ENCODE measurements at places on chromosomes 12 and 14. TPM values are rescaled to one million over a fixed set of nuclear protein-coding genes. Genes with fewer than 3 reads are reported as not detected.
A peak's percentile ranks its signal among the peaks of the same experiment; 100 is the strongest.

The C1S gene
- total RNA-seq, result 986 TPM

DNA sequence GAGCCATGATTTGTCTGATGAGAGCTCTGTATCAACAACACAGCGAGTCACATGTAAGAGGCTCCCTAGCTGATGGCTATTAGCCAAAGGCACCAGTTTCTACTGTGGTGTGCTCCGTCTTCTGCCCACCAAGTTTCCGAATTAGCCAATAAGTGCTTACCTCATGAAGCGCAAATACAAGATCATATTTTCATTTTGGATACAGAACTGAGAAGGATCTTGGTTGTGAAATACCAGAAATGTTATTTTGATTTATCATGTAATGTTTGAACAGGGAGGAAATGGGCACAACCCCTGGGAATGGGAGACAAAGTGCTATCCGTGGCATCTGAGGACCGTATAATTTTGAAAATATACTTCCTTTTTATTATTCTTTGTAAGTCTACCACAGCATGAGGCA is 234.3 kb downstream of the DACT1 start:
- no peak for DNase-seq

DNA sequence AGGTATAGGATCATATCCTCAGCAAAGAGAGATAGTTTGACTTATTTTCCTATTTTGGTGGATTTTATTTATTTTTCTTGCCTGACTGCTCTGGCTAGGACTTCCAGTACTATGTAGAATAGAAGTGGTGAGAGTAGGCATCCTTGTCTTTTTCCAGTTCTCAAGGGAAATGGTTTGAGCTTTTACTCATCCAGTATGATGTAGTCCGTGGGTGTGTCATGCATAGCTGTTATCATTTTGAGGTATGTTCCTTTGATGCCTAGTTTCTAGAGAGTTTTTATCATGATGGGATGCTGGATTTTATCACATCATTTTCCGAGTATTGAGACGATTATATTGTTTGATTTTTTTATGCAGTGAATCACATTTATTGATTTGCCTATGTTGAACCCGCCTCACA is 97.2 kb downstream of the MGAT4C start:
- no peak for DNase-seq

DNA sequence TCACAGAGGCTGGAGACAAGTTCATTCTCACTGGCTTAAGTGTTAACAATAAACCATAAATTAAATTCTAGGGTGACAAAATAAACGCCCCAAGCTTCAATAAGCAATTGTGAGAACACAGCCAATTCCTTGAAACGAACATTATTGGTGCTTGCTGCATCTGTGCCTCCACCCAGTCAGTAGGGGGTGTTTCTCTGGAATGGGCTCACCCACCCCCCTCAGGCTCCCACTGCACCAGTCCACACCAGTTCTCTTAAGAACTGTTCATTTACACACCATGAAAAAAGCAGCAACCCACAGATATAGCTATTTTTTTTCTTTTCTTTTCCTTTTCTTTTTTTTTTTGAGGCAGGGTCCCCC is 34.7 kb downstream of the CDC42BPB start:
- peak; percentile 31 for DNase-seq

DNA sequence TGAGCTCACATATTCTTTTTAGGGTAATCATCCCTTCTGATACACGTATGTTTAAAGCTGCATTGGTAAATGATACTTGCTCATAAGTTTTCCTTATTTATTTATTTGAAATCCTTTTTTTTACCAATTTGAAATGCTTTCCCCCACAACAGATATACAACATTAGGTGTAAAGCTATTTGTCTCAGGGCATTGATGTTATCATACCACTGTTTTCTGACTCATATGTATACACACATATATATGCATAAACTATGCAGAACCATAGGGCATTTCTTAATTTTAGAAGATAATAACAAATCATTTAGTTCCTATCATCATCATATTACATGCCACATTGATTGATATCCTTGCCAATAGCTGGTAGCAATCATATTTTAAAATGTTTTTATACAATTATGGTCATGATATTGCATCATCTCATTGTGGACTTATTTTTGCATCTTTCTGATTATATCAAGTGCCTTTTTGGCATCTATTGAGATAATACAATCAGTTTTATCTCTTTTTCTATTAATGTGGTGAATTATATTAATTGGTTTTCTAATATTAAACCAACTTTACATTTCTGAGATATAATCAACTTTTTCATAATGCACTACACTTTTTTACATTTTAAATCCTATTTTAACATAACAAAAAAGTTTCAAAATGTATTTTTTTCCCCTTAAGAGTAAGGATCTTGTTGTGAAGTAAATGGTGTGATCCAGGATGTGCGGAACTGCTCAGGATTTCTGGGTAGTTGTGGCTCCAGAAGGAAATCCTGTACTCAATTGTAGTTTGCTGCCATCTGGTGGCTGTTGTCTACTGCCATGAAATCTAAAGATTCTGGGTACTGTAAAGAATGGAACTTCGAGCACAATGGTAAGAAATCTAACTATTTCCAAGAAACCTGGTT is 16.7 kb downstream of the OR9K2 start:
- no peak for DNase-seq

DNA sequence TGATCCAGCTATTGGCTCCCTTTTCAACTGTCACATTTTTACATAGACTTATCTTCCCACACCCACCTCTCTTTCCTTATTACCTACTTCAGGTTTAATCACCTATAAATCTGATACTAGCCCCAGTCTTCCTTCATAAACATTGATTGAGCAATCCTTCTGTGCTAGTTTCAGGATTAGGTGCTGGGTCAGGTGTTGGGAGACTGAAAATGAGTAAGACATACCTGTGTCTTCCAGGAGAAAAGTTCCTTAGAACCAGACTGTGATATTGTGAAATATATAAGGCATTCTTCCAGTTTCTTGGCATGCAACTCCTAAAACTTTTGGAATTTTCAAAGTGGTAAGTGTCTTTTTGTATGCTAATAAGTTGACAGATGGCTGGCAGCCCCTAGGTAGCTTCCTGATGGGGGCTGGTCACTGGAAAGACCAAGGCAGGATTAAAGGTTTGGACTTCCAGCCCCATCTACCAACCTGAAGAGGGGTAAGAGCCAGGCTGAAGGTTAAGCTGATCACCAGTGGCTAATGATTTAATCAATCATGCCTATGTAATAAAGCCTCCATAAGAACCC is 4.6 kb downstream of the ANO6 start:
- no peak for DNase-seq

- DNase-seq, result no peak
Observed at GRCh38 chr12:32049956-32050355, 56.7 kb upstream of the BICD1 start.

The YLPM1 gene
- 52.4 TPM for total RNA-seq

The SLC4A8 gene
- total RNA-seq, result 1.4 TPM

The HOXC6 gene
- 31.1 TPM for total RNA-seq

DNA sequence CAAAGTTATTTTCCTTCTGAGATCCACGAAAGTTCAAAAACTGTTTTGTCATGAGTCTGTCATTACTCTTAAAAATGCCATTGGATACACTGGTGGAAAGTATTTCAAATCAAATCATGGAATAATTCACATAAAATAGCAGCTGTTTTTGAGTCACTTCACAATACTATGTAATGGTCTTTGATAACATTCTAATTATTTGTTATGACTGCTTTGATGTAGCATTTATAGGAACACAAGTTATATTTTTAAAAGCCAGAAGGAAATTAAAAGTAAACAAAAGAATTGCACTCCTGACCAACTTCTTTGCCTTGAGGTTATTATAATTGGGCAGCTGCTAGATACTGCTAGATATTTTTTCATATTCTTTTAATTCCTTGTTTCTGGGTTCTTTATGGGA is 473.2 kb downstream of the CCER1 start:
- DNase-seq, result no peak

DNA sequence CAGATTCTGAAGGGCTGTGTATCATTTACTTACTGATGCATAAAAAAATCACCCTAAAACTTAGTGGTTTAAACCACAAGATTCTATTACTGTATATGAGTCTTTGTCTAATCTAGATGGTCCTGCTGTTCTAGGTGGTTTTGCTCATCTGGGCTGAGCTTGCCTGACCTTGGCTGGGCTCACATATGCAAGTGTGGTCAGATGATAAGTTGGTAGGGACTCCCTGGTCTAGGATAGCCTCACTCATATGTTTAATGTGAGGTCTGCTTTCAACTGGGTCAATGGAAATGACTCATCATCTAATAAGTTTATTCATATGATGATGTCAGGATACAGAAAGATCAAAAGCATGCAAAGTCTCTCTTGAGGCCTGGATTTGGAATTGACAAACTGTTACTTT is 887.8 kb downstream of the TRHDE start:
- no peak for DNase-seq

The KLHDC1 gene
- 7.7 TPM for total RNA-seq

- no peak for DNase-seq
Observed at GRCh38 chr14:100065942-100066574, 836 bp downstream of the EVL start.

GRCh38 chr12:109352184-109352583 is 4.5 kb downstream of the MYO1H start:
- DNase-seq, result no peak

DNA sequence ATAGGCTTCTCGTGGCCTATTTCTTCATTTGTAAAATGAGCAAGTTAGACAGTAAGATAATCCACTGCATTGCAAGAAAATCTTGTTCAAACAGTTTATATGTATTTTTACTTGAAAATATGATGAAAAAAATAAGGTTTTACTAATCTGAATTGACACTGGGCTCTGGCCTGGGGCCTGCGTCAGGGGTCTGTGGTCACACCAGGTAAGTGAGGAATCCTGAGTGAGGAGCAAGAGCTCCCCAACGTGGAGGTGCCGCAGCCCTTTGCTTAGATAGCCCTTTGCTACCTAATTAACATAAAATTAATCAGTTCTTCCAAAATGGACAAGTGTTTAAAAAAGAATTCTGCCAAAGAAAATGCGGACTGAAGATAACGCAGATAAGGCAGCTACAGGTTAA is 39.1 kb upstream of the STAB2 start:
- DNase-seq, result no peak

- peak; percentile 11 for DNase-seq
Observed at GRCh38 chr14:23445773-23446172, 10.3 kb upstream of the MYH7 start.

The ACOT6 gene
- total RNA-seq, result not detected

- DNase-seq, result no peak
Observed at GRCh38 chr12:94575645-94576403, 74.5 kb downstream of the TMCC3 start.

The RHEBL1 gene
- not detected for total RNA-seq

DNA sequence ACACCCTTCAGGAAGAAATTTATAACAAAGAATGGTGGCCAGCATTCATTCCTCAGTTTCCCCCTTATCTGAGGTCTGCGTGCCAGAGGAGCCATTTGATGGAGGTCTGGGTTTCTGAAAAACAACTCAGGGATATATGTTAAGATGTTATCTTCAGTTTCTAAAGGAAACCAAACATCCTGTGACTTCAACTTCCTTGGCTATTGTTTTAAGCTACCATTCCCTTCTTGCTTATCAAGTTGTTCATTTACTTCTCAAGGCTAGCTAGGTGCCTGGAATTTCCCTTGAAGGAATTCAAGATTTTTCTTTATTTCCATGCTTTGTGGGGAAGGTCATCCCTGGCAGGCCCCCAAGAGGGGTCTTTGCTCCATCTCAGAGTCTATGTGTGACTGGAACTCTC is 27.1 kb upstream of the OXA1L start:
- DNase-seq, result no peak

DNA sequence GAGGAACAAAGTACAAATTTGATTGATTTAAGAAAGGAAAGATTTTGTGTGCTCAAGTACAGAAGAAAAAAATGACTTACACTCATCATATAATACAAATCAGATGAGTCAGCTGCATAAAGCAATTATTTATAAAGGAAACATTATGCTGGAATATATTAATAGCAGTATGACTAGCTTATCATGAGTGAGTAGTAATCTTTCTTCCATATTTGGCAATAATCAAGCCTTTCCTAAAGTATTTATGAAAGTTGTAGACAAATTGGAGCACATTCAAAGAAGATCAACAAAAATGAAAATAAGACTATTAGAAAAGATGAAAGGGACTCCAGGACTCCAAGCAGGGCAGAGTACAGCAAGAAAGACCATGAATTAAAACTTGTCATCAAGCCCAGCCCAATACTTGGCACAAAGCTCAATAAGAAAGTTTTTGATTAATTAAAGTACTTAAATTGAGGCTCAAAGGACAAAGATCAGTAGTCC is 32.8 kb downstream of the CCER1 start:
- DNase-seq, result no peak

GRCh38 chr14:61435563-61436337 is 114.4 kb downstream of the PRKCH start:
- peak; percentile 82 for DNase-seq

DNA sequence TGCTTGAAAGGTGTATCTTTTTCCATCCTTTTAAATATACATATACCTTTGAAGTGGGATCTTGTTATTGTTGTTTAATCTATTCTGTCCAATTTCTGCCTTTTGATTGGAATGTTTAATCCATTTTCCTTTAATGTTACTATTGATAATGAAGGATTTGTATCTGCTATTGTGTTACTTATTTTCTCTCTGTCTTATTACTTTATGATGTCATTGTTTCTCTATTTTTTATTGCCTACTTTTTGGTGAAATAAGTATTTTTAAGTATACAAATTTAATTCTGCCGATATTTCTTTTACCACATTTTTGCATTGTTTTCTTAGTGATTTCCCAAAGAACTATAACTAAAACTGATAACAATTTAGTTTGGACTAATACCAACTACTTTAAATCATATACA is 121.8 kb downstream of the RASSF9 start:
- DNase-seq, result no peak

DNA sequence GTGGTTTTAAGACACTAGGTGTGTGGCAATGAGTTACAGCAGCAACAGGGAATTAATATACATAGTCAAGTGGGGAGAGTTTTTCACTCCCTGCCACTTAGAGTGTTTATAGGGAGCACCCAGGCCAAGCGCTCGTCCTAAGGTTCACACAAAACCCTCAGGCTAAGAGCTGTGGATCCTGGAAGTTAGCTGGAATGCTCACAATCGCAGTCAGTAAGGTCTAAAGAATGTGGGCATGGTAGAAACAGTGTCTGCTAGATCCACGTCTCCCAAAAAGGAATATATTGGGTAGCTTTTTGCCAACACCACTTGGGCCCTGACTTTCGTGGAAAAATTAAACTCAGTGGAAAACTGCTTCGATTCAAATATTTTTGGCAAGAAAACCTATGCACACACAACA is 36.6 kb downstream of the STAB2 start:
- no peak for DNase-seq

GRCh38 chr12:101039848-101040531 is 170.0 kb downstream of the SLC5A8 start:
- no peak for DNase-seq

- no peak for DNase-seq
Observed at GRCh38 chr12:10243818-10244520, 31.3 kb downstream of the GABARAPL1 start.

The DIO2 gene
- total RNA-seq, result 6.1 TPM
